Activated naive CD4-positive, alpha-beta T cell treated with Interleukin-2 at 50 U/mL for 16 hours (primary cell): ENCODE measurements at places on chromosomes 16 and 17.
A peak's percentile ranks its signal among the peaks of the same experiment; 100 is the strongest.

DNA sequence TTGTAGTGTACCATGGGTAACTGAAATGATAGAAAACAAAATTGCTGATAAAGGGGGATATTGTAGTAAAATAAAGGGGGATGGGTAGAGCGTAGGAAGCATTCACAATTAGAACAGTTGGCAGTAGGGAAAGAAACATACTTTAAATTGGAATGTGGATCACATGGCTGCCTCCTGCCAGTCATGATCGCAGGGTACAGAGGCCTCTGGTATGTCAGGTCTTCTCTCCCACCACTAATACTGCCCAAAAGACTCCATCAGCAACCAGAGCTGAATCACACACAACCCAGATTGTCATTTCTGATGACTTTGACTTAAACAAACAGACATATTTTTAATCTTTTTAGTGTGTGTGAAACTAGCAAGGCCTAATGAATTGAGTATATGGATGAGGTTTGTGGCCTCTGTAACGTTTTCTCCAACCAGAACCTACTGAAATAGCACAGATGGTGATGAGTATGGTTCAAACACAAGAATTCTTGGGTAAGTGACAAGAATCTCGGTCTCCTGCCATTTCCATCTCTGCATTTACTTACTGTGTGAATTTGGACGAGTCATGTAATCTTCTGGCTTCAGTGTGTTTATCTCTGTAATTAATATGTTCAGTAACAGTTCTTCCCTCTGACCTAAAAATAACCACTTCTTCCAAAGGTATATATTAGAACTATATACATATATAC is 112.6 kb downstream of the USP22 start:
- DNase-seq, result no peak

- no peak for DNase-seq
Observed at GRCh38 chr16:85755929-85756768, 5.3 kb upstream of the C16orf74 start.

DNA sequence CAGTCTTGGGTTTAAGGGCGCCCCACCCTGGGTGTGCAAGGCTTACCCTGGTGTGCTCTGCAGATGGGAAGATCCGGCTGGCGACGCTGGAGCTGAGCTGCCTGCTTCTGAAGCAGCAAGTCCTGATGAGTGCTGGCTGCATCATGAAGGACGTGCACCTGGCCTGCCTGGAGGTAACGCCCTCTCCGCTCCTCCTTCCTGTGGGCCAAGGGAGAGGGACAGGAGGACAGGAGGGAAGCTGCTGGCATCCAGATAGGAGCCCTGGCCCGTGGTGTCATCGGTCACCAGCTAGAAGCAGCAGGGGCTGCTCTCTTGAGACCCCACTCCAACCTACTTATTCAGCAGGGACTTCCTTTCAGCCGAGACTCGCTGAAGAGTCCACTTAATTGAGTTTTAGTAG is 97.8 kb downstream of the CLEC16A start:
- DNase-seq, result no peak

GRCh38 chr17:33055171-33055611 is 63.5 kb downstream of the SPACA3 start:
- no peak for DNase-seq

DNA sequence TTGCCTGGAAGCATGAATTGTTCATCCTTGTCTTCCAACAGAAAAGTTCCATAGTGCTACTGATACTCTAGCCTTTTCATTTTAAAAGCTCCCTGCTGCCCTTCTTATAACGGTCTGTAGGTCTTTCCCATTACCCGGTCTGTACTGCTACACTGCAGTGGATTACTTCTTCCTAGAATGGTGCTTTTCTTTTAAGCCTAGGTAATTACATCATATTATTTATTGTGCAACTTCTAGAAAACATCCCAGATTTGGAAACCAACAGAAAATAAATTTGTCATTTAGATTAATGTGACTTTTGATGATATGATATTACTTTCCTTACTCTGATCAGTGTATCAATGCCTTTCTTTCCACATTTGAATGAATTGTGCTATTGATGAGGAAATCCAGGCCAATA is 199.4 kb downstream of the TANC2 start:
- no peak for DNase-seq

- DNase-seq, result peak; percentile 65
Observed at GRCh38 chr17:34420254-34420766, 57.3 kb upstream of the CCL1 start.

- DNase-seq, result no peak
Observed at GRCh38 chr16:19737306-19738038, 19.4 kb downstream of the IQCK start.

- DNase-seq, result peak; percentile 20
Observed at GRCh38 chr17:2101448-2102257, 46.8 kb downstream of the HIC1 start.

- no peak for DNase-seq
Observed at GRCh38 chr16:72125635-72126428, 32.2 kb downstream of the DHX38 start.

DNA sequence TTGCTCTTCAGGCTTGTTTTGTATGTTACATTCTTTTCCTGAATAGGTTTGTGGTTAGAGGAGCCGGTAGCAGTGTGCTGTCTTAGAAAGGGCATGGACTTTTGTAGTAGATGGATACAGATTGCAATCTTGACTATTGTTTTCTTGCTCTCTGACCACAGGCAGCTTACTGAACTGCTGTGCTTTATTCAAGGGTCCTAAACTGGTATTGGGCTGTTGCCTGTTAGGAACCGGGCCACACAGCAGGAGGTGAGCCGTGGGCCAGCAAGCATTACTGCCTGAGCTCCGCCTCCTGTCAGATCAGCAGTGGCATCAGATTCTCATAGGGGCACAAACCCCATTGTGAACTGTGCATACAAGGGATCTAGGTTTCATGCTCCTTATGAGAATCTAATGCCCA is 373.9 kb downstream of the CPPED1 start:
- no peak for DNase-seq

GRCh38 chr17:1915889-1916288 is 86.1 kb downstream of the RPA1 start:
- DNase-seq, result no peak

DNA sequence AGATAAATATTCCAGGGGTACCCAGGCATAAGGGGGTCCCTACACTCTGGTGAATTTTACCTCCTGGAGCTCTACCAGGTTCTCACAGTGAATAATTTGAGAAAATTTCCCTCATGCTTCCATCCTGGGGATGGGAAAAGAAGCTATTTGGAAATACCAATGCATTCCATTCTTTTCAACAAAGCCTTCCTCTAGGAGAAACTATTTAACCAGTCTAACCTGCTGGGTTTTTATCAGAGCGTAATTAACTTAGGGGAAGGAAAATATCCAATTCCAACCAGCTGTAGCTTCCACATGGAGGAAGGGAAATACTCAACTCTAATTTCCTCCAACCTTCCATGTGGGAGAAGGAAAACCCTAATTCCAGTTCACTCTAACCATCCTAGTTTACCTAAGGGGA is 17.0 kb downstream of the MFSD6L start:
- DNase-seq, result no peak

DNA sequence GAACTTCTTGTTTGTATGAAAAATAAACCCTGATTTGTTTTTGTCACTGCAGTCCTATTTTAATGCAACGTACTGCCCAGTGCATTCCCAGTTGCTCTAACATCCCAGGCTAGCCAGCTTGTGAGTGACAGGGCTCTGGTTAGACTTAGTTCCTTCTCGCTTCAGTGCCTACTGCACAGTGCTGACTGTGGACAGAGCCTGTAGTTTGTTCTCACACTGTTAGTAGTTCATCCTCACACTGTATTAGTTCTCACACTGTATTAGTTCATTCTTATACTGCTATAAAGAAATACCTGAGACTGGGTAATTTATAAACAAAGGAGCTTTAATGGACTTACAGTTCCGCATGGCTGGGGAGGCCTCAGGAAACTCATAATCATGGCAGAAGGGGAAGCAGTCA is 116.6 kb upstream of the SALL1 start:
- DNase-seq, result no peak

GRCh38 chr16:49886554-49887094 is 30.7 kb upstream of the ZNF423 start:
- no peak for DNase-seq

GRCh38 chr17:18205861-18206260 is 19.6 kb upstream of the LLGL1 start:
- DNase-seq, result no peak

DNA sequence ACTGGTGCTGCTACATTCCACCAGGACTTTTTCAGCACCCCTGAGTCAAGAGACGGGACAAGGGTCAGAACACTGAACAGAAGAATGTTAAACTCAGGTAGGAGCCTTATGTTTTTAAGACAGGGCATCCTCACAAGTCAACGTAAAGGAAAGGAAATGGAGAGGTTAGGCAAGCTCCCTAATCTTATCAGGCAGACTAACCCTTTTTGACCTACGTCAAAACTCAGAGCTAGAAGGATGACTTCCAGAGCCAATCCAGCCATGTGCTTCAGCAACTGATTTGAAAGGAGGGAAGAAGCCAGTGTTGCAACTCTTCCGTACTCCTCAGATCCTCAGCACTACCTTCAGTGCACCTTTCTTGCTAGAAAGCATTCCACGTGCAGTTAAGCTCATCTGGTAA is 46.8 kb downstream of the REXO5 start:
- DNase-seq, result no peak

DNA sequence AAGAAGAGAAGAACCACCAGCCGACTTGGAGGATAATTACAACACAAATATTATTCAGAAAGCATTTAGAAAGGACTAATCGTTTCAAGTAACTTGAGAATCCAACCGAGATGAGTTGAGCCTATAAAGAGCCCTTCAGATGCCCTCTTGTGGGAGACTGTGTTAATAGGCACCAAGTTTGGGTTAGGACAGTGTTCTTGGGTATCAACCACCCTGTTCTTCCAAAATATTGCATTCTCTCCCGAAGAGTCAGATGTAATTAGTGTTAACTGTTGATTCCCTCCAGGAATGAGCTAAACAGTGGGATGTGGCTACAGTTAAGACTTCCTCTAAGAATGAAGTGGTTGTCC is 87.8 kb upstream of the NOL11 start:
- DNase-seq, result no peak

DNA sequence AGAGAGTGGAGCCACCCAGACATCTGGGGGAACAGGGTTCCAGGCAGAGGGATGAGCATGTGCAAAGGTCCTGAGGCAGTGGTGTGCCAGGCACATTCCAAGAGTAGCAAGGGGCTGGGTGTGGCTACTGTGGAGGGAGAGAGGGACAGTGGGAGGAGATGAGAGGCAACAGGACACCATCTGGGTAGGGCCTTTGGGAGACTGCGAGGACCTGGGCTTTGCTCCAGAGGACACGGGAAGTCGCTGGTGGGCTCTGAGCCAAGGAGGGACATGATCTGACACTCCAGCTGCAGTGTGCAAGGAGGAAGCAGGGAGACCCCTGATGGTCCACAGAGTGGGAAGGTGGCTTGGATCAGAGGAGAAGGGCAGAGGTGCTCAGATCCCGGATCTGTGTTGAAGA is 56.7 kb upstream of the MED9 start:
- no peak for DNase-seq

GRCh38 chr16:52398491-52398960 is 148.4 kb downstream of the TOX3 start:
- DNase-seq, result no peak
